ENCODE measurements at places on chromosomes 4 and X.

DNA sequence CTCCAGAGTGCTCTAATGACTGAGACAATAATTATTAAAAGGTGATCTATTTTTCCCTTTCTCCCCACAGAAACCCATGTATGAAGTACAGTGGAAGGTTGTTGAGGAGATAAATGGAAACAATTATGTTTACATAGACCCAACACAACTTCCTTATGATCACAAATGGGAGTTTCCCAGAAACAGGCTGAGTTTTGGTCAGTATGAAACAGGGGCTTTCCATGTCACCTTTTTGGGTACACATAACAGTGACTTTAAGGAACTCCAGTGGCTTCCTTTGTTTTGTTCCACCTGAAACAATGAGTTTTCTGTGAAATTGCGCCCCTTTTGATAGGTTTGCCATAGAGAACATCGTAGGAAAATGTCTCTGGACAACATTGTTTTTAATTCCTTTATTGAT, 69.6 kb downstream of the KIT start:
- H3K27me3 ChIP-seq: no peaks in the 10 kb centered on the region
- no peaks in the 10 kb centered on the region for H3K36me3 ChIP-seq
- DNase-seq: no peak
- H3K27ac ChIP-seq: no peak overlapping the region
- H3K4me3 ChIP-seq: no peak overlapping the region

GRCh38 chr4:2432991-2433530, 14.3 kb downstream of the CFAP99 start:
- H3K4me1 ChIP-seq: no peaks in the 10 kb centered on the region
- H3K4me3 ChIP-seq: no peak overlapping the region
- H3K36me3 ChIP-seq: no peaks in the 10 kb centered on the region
- no peak overlapping the region for H3K27ac ChIP-seq

DNA sequence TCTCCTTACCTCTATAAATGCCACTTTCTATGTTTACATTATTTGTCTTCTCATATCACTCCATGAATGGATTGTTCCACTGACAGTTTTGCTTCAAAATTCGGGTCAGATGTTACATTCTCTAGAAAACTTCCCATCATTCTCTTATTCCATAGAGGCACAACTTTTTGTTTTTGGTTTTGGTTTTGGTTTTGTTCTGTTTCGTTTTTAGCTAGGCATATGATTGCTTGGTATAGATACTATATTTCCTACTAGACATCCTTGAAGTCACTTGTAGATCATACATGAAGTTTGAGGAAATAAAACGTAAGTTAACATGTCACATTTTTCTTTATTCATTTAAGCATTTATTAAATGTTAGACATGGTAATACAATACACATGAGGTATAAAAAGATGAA, 961.0 kb downstream of the PCDH18 start:
- no peak overlapping the region for H3K27ac ChIP-seq
- no peaks in the 10 kb centered on the region for H3K4me1 ChIP-seq
- DNase-seq: no peak
- H3K27me3 ChIP-seq: no peaks in the 10 kb centered on the region

GRCh38 chr4:106358899-106359298, 9.7 kb downstream of the GIMD1 start:
- peaks cover 3% of the 10 kb centered on the region for H3K4me1 ChIP-seq
- DNase-seq: no peak
- no peaks in the 10 kb centered on the region for H3K36me3 ChIP-seq
- H3K27ac ChIP-seq: no peak overlapping the region
- H3K4me3 ChIP-seq: no peak overlapping the region
- H3K27me3 ChIP-seq: no peaks in the 10 kb centered on the region

- H3K36me3 ChIP-seq: no peaks in the 10 kb centered on the region
- H3K27ac ChIP-seq: no peak overlapping the region
- H3K4me1 ChIP-seq: no peaks in the 10 kb centered on the region
- no peak overlapping the region for H3K4me3 ChIP-seq
- no peaks in the 10 kb centered on the region for H3K27me3 ChIP-seq
These were observed 124.6 kb downstream of the RRAGB start for GRCh38 chrX:55841962-55842752.

DNA sequence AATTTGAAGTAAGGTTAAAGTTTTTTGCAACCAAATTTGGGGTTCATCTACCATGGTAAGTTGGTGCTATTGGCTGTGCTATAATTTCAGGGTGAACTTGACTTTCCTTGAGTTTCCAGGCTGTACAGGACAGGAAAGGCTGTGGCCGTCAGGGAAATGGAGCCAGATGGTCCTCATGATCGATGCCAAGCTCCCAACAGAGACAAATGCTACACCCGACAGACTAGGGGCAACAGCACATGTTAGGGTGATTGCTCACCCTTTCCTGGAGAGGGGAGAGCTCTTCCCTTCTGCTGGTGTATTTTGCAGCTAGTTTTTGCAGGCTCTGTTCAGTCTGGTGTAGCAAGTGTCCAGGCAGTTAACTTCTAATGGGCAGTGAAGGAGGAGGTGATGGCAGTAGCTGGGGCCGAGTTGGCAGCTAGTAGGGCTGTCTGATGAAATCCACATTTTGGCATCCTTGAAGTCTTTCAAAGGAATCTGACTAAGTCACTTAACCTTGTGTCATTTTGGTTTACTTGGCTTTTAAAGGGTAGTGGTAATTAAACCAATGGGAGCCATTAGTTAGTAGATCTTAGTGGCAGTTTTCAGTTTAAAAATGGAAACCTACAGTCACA, 47.8 kb downstream of the GAB1 start:
- no peaks in the 10 kb centered on the region for H3K27me3 ChIP-seq
- H3K4me1 ChIP-seq: peaks cover 31% of the 10 kb centered on the region
- H3K27ac ChIP-seq: no peak overlapping the region
- no peak overlapping the region for H3K4me3 ChIP-seq
